Smooth muscle cell of the brain vasculature (primary cell): ENCODE measurements at places on chromosomes 4 and X.

DNA sequence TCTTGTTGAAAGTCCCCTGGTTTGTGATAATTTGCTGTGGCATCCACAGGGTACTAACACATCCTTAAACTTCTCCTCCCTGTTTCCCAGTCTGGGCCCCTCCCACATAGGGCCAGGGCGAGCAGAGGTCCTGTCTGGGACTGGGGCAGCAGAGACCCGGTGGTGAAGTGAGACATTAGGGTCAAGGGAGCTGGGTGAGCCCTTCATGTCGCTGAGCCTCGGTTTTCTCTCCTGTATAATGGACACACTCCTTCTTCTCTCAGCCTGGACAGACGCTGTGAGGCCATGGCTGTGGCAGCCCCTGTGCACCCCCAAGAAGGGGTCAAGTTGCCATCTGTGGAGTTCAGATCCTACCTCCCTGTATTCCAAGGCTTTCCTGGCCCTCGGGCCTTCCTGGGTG lies 33.0 kb upstream of the HMX1 start:
- DNase-seq = no peak

DNA sequence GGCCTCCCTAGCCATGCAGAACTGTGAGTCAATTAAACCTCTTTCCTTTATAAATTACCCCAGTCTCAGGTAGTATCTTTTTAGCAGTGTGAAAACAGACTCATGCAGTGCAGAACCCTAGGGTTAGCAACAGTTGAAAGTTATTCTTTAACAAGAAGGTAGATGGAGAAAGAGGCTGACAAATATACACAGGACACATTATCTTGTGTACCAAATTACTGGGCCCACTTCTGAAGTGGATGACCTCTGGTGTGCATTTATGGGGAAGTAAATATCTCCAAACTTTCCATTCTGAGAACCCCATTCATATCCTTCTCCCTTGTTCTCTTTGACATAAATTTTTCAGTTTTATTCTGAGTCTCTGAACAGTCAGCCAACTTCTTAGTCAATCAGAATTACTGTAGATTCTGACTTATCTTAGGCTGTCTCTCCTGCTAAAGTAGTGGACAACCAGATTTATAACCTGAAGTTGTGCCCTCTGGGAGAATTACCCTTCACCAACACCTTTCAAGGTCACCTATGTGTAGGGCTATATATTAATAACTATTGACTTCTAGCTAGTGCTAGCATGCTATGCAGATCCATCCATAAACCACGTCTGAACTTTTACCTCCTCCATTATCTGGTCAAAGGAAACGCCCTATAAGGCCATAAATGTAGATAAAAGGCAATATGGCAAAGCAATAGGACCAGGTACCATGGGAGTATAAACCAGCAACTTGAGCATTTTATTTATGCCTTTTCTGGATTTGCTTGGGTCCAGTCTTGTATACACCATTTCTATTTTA lies 72.5 kb upstream of the TAB3 start:
- no peak for DNase-seq

GRCh38 chrX:66915893-66916292 lies 277.0 kb upstream of the EDA2R start:
- DNase-seq = no peak

GRCh38 chr4:1252928-1253492 lies 4.1 kb upstream of the CTBP1 start:
- DNase-seq = no peak
